MM.1S (cell line): ENCODE measurements at places on chromosomes 13 and 19.

- DNase-seq = no peak
Observed at GRCh38 chr13:67736646-67737420, 506.7 kb upstream of the PCDH9 start.

- no peak for DNase-seq
Observed at GRCh38 chr19:45906221-45906620, 3.8 kb upstream of the MYPOP start.

DNA sequence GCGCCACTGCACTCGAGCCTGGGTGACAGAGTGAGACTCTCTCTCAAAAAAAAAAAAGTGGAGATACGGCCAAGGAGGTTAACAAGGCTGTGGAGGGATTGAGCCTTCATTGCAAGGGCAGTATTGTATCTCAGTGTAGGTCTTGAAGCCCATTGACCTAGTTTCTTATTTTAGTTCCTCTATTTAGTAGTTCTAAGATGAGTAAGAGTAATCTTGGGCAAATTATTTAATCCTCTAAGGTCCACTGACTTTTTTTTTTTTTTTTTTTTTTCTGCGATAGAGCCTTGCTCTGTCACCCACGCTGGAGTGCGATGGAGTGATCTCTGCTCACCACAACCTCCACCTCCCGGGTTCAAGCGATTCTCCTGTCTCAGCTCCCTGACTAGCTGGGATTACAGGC is 14.3 kb upstream of the ILF3 start:
- no peak for DNase-seq

GRCh38 chr19:48591021-48591420 is 15.5 kb upstream of the SPACA4 start:
- DNase-seq = no peak

DNA sequence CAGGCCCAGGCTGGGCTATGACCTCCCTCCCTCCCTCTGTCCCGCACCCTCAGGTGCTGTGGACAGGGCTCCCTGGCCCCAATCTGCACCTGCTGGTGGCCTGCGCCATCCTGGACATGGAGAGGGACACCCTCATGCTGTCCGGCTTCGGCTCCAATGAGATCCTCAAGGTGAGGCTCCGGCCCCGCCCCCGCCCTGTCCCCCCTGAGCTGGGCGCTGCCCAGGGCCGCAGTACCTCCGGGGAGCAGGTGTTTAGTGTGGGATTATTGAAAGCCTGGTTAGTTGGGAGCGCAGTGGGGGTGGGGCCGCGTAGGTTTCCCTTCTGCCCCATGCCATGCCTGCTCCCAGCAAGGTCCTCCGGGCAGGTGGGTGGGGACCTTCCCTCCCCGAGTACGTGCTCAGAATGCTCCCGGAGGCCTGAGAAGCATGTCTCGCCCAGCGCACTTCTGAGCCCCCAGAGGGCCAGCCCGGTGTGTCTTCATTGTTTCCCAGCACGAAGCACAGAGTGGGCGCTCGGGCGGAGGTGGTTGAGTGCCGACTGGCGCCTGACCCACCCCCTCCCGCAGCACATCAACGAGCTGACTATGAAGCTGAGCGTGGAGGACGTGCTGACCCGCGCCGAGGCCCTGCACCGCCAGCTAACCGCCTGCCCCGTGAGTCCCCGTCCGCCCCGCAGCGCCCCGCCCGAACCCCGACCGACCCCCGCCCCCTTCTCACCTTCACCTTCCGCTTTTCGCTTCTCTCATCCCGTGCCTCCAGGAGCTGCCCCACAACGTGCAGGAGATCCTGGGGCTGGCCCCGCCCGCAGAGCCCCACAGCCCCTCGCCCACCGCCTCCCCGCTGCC is 8.8 kb downstream of the IL4I1 start:
- DNase-seq = no peak

DNA sequence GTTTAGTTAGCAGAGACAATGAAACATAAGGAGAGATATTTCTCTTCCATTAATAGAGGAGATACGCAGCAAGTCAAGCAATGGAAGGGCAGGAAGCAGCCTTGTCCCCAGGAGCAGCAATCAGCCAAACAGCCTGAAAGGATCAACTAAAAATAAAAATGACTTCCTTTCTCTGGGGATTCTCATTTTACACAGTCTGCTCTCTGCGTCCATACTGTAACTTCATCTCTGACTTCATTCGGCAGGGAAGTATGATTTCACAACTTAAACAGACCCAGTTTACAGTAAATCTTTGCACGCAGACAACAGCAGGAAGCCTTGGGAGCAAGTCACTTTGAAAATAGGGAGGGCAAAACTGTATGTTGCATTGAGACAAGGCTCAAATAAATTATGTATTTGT is 826.7 kb downstream of the DIAPH3 start:
- no peak for DNase-seq

DNA sequence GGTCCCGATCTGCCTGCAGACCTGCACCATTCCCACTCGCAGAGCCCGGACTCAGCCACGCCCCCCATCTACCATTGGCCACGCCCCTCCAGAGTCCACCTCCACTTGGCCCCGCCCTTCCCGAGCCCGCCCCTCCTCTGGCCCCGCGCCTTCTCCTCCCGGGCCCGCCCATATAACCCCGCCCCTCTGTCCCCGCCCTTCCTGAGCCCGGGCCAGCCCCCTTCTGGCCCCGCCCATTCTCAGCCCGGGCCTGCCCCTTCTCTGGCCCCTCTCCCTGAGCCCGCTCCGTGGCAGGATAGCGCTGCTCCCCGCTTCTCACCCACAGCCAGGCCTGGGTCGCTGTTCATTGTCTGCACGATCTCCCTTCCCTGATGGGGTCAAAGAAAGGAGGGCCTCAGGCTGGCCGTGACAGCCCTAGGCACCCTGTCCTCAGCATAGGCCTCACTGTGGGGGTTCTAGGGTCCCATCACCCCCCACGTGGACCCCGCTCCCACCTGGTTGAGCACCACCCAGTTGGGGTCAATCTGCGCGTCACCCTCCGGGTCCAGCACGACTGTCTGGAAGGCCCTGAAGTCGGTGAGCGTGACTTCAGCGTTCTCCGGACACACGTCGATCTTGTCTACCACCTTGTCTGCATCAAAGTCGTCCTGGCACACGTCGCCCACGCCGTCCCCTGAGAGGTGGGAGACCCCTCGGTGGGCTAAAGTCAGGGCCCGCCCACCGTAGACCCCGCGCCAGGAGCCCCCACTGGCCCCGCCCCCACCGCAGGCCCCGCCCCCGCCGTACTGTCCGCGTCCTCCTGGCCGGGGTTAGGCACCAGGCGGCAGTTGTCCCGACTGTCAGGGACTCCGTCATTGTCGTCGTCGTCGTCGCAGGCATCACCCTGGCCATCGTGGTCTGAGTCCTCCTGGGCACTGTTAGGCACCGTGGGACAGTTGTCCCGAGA is 5.7 kb downstream of the COMP start:
- peak; percentile 69 for DNase-seq

DNA sequence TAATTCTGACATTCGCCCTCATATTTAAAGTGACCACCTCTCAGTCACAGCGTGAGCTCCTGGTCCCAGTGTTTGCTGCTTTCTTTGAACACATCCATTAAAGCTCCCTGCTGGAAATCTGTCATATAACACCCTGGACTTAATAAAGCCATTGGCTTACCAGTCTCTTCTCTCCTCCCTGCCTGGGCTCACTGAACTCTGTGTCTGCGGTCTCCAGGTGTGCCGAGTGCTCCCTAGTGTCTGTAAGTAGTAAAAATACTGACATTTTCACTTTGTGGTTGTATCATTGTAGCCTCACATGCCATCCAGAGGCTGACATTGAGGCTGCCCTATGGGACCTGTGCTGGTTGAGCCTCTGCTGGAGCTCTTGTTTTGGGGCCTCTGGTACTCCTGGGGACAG is 2.6 kb upstream of the PSG11 start:
- DNase-seq = no peak

DNA sequence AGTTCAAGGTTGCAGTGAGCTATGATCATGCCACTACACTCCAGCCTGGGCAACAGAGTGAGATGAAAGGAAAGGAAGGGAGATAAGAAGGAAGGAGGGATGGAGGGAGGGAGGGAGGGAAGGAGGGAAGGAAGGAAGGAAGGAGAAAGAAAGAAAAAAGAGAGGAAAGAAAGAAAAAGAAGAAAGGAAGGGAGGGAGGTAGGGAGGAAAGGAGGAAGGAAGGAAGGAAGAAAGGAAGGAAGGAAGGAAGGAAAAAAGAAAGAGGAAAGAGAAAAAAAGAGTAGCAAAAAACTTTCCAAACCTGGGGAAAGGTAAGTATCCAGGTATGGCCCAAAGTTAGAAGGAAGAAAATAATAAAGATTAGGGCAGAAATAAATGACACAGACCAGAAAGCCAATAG is 7.1 kb downstream of the ZFP14 start:
- no peak for DNase-seq

DNA sequence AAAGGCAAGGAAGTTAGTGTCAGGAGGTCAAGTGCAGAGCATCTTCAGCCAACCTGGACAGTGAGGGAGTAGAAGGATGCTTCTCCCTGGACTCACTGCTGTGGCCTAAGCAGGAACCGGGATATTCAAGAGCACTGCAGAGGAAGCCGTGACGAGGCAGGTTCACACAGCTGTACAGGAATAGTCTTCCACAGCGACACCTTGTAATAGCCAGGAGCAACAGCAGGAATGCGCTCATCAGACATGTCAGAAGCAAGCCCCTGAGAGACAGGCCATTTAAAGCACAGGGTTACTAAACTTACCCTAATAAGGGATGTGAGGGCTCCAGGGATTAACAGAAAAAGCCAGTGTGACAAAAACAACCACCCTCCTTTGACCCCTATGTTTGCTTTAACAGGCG is 3.5 kb upstream of the MED26 start:
- DNase-seq = no peak

DNA sequence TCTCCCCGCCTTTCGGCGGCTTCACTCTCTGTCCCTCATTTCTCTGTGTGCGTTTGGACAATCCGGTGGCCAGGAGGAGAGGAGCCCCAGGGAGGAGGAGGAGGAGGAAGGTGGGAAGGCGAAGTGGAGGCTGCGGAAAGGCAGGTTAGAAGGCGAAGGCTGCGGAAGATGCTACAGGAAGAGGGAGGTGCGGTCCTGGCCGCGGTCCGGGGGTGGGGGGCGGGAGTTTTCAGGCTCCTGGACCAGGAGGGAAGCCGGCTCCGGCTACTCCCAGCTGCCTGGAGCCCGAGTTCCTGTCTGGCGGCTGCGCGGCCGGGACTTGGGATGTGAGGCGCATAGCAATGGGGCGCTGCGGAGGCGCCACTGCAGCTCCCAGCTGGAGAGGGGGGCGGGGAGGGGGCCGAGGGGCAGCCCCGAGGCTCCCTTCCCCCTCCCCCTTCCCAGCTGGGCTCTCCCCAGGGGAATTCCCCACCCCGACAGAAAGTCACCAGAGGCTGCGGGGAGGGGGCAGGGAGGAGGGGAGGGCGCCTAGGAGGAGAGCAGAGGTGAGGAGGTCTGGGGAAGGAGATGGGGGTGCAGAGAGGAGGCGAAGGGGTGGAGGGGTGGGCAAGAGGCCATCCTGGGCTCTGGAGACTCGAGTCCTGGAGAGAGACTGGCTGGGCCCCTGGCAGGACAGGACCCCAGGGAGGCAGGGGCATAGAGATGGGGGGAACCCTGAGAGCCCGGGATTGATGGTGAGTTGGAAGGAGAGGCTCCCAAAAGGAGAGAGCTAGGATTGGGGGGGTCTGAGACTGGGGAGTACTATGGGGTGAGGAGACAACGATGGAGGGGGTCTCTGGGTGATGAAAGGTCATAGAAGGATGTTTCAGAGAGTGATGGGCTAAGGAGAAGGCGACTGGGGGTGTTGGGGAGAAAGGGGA is 2.0 kb downstream of the LRRC4B start:
- no peak for DNase-seq

- DNase-seq = no peak
Observed at GRCh38 chr13:40048551-40048950, 393.1 kb downstream of the COG6 start.

DNA sequence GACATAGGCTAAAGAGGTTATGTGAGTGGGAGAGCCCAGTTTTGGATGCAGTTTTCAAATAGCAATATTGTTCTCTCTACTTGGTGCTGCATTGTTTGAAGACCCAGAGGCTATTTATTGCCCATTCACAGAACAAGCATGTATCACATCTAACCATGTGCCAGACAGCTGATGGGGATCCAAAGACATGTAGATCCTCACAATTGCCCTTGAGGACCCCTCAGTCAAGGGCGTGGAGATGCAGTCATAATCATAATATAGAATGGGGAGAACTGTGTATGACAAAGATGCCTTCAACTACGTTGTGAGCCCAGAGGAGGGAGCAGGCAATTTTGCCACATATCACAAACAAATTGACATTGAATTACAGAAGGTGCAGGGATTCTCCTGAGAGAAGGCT is 70.5 kb downstream of the NHLRC3 start:
- no peak for DNase-seq

DNA sequence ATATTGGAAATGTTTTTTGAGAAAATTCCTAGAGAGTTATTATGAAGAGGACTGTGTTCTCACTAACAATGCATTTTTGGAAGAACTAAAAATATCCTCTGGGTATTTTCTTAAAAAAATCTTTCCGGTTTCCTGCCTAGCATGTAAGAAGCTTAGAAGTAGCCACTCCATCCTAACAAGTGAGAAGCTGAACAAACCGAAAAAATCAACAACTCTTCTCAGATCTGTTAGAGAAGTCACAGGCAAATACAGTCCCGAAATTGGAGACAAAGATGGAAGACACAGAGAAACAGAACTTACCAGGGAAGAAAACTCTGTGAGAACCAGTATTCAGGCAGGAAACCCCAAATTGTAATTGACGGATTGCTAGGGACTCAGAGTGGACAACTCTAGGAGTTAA is 173.0 kb downstream of the KLF12 start:
- peak; percentile 66 for DNase-seq

GRCh38 chr19:15717809-15718208 is 10.0 kb upstream of the OR10H2 start:
- DNase-seq = no peak

DNA sequence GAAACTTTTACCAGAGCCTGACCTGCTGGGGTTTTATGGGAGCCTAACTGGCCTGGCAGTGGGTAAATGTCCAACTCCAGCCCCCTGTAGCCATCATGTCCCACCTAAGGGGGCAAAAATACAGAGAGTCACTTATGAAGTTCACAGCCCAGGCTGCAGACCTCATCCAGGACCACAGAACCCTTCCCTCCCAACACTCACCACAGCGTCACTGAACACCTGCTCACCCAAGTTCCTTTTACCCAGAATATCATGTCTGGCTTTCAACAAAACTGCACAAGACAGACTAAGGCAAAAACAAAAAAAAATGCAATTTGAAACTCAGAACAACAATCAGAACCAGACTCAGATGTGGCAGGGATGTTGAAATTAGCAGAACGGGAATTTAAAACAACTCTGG is 6.4 kb downstream of the CEACAM3 start:
- no peak for DNase-seq

DNA sequence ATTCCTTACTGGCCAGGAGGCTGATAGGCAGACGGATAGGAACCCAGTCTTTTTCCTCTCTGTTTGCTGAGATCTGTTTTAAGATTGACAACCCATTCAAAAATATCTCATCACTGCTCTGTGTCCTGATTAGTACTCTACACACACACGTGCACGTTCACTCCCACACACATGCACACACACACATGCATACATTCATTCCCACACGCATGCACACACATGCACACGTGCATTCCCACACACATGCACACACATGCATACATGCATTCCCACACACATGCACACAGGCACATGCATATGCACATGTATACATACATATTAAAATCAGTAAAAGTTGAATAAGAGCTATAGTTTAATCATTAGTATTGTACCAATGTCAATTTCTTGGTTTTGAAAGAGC is 80.6 kb upstream of the SIAH3 start:
- no peak for DNase-seq
